ENCODE measurements at places on chromosomes 11 and 22.

GRCh38 chr11:46386674-46387073 is 4.9 kb downstream of the CHRM4 start:
- no peak for DNase-seq

GRCh38 chr11:35146074-35146521 is 7.1 kb downstream of the CD44 start:
- DNase-seq = peak; percentile 63

DNA sequence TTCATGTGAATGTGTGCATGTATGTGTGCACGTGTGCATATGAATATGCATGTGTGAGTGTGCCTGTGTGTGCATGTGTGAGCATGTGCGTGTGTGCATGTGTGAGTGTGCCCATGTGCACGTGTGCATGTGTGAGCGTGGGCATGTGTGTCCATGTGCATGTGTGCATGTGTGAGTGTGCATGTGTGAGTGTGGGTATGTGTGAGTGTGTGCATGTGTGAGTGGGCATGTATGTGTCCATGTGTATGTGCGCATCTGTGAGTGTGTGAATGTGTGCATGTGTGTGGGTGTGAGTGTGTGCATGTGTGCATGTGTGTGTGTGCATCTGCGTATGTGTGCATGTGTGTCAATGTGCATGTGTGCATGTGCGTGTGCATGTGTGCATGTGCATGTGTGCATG is 94.7 kb downstream of the ST3GAL4 start:
- no peak for DNase-seq

DNA sequence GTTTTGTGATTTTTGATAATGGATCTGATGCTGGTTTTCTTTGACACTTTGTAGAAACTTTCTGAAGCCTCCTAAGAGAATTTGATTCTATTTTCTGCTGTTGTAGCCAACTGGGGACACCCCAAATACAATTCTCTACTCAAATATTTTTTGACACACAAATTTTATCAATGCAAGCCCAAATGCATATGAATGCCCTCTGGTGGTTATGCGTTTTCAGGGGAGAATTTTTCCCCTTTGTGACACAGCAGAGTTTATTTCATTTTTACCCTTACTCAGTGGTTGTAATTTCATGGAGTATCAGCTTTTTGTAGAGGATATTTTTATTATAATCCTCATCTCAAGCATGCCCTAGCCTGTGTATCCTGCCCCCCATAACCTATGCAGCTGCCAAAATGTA is 44.7 kb upstream of the MTMR2 start:
- no peak for DNase-seq

GRCh38 chr11:26285608-26286007 is 46.3 kb upstream of the ANO3 start:
- no peak for DNase-seq

- DNase-seq = no peak
Observed at GRCh38 chr22:23093051-23093788, 22.9 kb downstream of the GNAZ start.

DNA sequence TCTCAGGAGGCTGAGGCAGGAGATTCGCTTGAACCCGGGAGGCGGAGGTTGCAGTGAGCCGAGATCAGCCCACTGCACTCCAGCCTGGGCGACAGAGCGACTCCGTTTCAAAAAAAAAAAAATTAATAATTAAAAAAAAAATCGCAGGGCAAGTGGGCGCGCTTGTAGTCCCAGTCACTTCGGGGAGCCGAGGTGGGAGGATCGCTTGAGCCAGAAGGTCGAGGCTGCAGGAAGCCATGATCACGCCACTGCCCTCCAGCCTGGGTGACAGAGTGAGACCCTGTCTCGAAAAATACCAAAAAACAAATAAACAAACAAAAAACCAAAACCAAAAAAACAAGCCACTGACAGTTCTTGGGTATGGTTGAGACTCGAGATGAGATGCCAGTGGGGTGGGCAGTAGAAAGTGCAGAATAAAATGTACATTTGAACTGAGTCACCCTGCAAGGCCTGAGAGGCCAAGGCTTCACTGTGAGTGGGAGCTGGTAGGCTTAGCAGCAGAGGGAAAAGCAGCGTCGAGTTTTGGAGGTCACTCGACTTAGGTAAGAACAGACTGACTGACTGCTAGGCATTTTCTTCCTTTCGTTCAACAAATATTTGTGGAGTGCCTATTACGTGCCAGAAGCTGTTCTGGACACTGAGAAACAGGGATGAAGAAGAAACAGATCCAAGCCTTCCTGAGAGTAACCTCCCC is 635 bp upstream of the LDHA start:
- DNase-seq = no peak

GRCh38 chr11:86748296-86748695 is 52.0 kb upstream of the PRSS23 start:
- no peak for DNase-seq

GRCh38 chr11:6882751-6883150 is 6.3 kb downstream of the OR10A4 start:
- no peak for DNase-seq

- DNase-seq = no peak
Observed at GRCh38 chr11:111137846-111138245, 107.7 kb upstream of the POU2AF2 start.
